D341Med (cell line): ENCODE measurements at places on chromosomes 7 and 10.

- no peak for DNase-seq
Observed at GRCh38 chr7:101728128-101728527, 89.3 kb upstream of the CUX1 start.

GRCh38 chr10:116163333-116164131 lies 109.5 kb downstream of the GFRA1 start:
- no peak for DNase-seq

DNA sequence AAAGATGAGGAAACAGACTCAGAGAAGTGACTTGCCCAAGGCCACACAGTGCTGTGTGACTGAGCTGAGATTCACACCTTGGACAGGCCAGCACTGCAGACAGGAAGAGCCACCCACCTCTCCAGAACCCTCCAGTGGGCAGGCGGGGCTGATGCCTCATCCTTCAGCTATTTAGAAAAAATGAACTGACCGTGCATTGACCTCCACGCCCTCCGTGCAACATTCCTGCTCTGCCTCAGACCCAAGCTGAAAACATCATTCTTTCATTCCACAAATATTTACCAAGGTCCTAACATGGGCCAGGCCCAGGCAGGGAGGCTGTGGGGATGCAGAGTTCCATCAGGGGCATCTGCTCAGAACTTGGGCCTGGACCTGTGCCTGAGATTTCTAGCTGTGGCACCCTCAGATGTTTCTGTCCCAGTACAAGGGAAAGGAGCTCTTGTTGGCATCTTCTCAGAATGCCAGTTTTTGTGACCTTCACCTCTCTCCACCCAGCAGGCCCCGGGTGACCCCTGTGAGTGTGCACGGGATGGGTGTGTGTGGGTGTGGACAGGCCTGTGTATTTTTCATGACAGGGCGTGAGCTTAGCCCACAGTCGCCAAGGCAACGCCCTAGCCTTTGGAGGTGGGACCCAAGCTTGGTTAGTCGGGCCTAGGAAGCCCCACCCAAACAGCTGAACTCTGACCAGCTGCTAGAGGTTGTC lies 6.5 kb downstream of the VSIR start:
- no peak for DNase-seq

DNA sequence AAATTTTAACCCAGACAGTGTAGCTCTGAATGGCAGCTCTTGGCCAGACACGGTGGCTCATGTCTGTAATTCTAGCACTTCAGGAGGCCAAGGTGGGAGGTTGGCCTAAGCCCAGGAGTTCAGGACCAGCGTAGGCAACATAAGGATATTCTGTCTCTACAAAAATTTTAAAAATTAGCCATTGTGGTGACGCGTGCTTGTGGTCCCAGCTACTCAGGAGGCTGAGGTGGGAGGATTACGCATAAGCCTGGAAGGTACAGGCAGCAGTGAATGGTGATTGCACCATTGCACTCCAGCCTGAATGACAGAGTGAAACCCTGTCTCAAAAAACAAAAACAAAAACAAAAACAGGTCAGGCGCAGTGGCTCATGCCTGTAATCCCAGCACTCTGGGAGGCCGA lies 50.0 kb downstream of the SUFU start:
- no peak for DNase-seq

DNA sequence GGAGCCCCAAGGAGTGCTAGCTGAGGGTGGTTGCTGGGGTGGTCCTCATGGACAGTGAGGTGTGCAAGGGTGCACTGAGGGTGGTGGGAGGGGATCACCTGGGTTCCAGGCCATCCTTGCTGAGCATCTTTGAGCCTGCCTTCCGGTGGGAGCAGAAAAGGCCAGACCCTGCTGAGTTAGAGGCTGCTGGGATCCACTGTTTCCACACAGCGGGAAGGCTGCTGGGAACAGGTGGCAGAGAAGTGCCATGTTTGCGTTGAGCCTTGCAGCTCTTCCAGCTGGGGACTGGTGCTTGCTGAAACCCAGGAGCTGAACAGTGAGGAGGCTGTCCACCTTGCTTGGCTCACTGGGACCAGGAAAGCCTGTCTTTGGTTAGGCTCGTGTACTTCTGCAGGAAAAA lies 34.9 kb downstream of the PRF1 start:
- no peak for DNase-seq
